ENCODE measurements at places on chromosomes 11 and 22.

GRCh38 chr22:49670456-49671330, 157.0 kb downstream of the BRD1 start:
- DNase-seq = no peak

DNA sequence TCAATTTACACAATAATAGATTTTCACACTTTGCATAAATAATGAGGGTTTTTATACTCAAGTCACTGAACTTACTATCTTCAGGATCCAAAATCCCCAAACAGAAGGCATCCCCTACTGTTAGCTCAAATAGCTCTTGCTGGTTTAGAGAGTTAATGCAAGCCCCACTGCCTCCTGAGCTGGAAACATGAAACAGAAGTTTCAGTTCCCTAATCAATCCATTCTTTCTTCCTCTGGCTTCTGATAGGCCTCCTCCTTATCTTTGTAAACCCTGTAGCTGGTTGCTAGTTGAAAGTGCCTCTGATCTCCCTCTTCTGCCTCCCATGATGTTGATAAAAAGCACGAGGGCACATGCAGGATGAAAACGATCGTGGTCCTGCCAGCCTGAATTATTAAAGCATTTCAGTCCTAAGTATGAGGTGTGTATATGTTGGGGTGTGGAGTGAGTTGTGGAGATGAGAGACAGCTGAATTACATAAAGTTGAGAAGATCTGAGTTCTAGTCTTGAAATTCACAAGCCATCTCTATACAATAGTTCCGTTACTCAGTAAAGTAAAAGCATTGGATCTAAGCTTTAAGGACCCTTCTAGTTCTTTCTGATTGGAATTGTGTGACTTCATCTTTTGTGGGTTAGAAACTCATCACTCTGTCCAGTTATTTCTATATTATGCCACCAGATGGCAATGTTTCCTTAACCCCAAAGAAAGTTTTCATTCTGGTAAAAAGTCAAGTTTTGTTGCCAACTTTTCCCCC, 35.0 kb upstream of the EHF start:
- DNase-seq = no peak

- no peak for DNase-seq
These were observed 387.1 kb downstream of the METTL15 start for GRCh38 chr11:28495333-28495732.

GRCh38 chr22:28254396-28254795, 335.3 kb upstream of the PITPNB start:
- DNase-seq = no peak

GRCh38 chr11:30488304-30488998, 97.7 kb downstream of the MPPED2 start:
- DNase-seq = no peak

DNA sequence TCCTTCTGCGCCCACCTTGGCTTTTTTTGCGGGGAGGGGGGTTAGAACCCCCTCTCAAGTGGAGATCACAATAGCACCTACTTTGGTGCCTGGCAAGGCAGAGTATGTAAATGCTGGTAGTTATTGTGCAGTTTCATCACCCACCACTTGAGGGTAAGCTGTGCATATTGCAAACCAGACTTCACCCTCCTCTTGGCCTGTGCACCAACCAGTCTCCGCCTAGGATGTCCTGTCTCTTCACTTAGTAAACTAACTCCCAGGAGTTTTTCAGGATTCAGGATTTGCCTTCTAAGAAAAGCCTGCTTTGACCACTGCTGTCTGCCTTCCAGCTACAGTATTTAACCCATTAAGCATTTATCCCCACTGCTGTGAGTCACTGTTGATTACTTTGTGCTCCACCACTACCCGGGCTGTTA, 2.0 kb upstream of the UBXN1 start:
- DNase-seq = no peak

DNA sequence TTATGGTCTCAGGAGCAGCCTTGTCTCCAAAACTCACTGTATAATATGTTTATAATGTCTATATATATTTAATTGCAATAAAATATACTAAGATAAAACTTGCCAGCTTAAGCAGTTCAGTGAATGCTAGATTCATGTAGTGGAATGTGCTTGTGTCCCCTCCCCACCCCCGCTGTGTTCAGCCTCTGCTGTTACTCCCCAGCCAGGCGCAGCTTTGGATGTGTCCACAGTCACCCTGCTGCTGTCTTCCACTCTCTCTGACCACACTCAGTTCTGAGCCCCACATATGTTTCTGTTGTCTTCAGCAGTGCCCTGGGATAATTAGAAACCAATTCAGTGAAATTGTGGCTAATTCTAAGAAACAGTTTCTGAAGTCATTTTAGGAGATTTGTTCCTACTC, 52.2 kb downstream of the PPFIA1 start:
- DNase-seq = no peak

GRCh38 chr11:131875611-131876010, 505.2 kb downstream of the NTM start:
- DNase-seq = no peak

DNA sequence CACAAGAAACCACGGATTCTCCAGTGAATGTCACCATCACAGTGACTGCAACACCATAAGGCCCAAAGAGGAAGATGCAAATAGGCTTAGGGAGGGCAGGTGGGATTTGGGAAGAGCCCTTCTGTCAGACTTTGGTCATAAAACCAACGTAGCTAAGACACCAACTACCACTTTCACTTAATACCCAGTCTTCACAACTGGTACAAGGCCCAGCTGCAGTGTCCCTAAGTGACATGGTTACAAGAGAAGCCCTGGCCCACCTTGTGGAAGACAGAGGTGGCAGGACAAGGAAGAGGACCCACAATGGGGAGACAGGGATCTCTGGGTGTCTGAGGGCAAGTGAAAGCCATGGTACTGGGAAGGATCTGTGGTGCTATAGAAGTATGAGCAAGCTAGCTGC, 10.0 kb downstream of the VSIG10L2 start:
- DNase-seq = no peak

- DNase-seq = no peak
These were observed 277.4 kb upstream of the NARS2 start for GRCh38 chr11:78851878-78852586.

DNA sequence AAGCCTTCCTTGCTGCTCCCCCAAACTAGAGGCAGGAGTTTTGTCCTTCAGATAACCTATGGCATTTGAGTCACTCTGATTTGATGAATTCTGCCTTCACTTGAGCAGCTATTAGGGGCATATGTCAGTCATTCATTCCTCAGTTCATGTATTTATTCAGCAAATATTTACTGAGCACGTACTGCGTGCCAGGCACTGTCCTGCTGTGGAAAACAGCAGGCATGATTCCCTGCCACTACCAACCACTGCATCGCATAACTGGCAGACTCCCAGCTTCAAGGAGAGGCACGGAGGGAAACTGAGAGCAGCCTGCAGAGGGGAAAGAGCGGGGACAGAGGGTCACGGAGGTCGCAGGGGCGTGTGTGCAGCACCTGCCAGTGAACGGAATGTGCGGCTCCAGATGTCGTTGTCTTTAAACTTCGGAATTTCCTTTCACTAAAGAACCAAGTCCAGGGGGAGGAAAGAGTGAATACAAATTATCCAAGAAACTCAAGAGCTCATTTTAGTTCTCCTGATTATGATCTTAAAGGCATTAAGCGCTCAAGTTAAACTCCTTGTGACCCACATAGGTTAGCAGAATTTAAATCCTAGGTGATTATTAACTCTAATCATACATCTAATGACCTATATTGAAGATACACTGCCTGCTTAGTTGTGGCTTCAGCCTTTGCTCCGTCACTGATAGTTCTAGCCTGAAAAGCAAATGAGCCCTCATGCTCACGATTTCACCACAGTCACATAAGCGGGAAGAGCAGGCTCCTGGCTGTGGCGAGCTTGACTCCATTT, 12.6 kb downstream of the PPARA start:
- DNase-seq = no peak

DNA sequence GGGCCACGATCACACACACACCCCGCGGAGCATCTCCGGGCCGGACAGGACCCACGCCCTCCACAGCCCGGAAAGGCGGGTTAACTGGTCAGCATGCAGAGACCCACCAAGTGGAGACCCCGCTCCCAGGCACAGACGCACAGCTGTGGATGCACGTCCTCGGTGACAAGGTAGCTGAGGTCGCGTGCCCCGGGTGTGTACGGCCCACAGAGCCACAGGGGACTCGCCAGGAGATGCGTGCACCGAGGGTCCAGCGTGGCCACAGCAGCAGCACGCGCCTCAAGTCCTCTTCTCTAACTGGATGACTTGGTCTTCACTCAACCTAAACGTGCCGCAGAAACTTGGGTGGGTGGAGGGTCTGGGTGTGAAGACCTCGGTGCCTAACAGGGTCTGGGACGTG, 5.5 kb downstream of the H19 start:
- no peak for DNase-seq

DNA sequence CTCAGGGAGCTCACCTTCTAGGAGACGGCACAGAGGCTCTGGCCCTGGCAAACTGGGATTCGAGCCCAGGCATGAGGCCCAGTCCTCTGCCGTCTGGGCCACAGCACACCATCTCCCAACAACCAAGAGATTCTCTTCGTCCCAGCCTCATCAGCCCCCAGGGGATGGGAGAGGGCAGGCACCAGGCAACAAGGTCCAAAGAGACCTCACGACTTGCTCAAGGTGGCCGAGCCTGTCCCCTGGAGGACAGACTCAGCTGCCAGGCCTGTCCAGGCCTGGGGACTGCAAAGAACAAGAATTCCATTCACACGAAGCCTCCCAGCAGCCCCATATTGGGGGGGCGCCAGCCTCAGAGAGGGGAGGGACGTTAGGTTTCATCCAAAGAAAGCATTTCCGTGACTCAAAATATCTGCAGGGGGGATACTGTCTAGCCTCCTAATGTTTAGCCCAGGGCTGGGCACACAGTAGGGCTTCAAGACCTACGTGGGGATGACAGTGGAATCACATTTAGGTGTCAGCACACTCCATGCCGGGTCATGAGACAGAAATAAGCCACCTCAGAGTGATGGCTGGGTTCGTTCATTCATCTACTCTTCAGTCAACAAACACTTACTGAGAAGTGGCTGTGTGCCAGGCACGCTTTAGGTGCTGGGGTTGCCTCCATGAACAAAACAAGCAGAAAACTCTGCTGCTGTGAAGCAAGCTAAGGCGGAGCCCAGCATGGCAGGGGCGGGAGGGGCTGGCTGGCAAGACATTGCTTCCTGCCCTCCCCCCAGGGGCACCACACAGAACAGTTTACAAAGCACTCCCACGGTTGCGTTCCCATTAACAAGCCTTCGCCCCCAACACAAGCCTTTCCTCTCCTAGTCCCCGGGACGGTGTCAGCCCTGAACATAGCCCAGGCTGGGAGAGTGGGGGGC, 1.2 kb downstream of the CARNS1 start:
- peak; percentile 75 for DNase-seq

DNA sequence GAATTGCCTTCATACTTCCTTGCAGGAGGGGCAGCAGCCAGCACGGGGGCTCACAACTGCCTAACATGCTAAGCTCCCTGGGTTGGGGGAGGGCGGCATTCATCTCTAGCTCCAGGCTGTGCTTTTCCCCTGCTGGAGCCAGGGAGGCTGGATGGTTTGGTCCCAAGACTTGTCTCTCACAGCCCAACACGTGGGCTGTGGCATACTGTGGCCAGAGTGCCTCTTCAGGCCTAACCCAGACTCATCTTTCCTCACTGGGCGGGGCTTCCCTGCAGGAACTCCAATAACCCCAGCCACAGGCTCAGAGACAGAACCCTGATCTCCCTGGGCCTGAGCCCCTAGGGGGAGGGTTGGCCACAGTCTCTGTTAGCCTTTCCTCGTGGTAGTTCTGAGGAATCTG, 121.9 kb upstream of the PLET1 start:
- DNase-seq = no peak

DNA sequence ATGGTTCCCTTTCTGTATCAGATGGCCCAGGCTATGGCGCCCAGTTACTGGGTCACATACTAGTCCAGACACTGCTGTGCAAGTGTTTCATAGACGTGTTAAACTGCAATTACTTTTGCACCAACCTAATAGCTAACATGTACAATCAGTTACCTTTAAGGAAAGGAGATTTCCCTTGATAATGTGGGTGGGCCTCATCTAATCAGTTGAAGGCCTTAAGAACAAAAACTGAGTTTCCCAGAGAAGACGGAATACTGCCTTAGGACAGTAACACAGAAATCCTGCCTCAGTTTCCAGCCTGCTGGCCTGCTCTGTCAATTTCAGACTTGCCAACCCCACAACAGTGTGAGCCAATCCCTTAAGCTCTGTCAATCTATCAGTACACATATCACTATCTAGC, 229.9 kb upstream of the SYN3 start:
- no peak for DNase-seq

DNA sequence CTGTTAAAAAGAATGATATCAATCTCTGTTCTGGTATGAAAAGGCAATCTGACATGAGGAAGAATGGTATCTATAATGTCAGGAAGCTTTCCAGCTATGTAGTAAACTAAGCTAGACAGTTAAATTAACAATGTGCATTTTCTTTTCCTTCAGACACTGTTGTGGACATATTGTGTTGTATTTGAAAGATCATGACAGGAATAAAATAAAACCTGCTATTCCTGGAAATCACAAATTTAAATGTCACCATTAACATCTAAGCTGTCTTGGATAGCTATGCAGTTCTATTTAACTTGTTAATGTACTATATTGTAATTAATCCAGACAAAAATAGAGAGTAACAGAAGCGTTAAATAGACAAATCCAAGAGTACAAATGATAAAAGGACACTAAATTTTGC, 297.4 kb upstream of the LUZP2 start:
- DNase-seq = no peak

DNA sequence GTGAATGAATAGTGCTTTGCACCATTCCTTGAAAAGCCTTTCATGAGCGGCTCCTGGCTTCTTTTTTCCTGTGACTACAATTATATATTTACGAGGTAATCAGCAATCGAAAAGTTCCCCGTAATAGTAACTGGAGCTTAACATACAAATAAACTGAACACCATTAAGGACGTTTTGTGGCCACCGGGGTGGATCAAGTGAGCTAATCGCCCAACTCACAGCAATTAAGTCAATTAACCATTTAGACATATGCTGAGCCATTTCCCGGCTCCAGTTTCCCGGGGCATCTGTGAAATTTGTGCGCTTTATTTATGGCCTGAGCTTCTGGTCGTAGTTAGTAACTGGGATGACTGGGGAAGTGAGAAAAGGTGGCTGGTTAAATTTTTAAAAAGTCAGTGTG, 465.2 kb downstream of the MIAT start:
- DNase-seq = no peak
